ENCODE measurements at places on chromosomes 2 and 18.

DNA sequence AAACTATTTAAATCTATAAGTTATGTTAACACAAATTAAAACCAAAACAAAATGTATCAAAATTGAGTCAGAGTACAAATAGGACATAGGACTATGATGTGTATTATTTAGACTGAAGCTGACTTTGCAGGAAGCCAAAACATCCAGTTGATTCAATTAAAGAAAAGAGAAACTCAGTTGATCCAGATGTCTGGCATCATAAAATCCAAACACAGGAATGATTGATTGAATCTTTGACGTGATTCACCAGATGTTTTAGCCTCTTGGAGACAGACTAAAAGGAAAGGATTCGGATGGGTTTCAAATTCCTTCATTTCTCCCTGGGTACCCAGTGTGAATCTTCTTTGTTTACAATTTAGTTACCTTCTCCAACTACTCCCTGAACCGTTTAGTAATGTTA, 272.9 kb downstream of the IRS1 start:
- no peaks in the 10 kb centered on the region for H3K36me3 ChIP-seq
- H3K27me3 ChIP-seq: no peaks in the 10 kb centered on the region
- no peaks in the 10 kb centered on the region for H3K4me1 ChIP-seq
- peak; percentile 12 for DNase-seq

GRCh38 chr2:113126845-113127645, at the start of gene IL1RN:
Gene IL1RN, plus strand, starts transcription at chr2:113127598. Its CDS starts 27 bp downstream, at chr2:113127625.
- H3K4me3 ChIP-seq: no peak within 1 kb of the TSS
- no peak within 1 kb of the TSS for H3K27ac ChIP-seq
- no peaks in the 10 kb centered on the region for H3K27me3 ChIP-seq
- no peaks in the 10 kb centered on the region for H3K4me1 ChIP-seq
- no peaks in the 10 kb centered on the region for H3K36me3 ChIP-seq
- no peak for DNase-seq

DNA sequence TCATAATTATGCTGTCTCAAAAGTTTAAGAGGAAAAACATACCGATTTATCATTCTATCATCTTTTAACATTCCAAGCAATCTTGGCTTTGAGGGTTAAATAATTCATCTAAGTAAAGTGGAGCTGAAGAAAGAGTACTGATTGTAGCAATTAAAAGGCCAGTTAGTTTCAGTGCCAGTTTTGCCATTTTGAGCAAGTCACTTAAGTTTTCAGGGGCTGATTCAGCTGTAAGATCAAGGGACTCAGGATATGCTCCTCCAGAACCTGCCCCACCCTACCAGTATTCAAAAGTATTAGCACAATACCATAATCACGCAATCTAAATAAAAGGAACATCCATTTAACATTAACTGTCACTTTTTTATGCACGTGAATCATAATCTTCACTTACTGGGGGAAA, 1.9 kb downstream of the SS18 start:
- peaks cover 39% of the 10 kb centered on the region for H3K36me3 ChIP-seq
- no peaks in the 10 kb centered on the region for H3K4me1 ChIP-seq
- no peaks in the 10 kb centered on the region for H3K27me3 ChIP-seq
- no peak overlapping the region for H3K4me3 ChIP-seq

DNA sequence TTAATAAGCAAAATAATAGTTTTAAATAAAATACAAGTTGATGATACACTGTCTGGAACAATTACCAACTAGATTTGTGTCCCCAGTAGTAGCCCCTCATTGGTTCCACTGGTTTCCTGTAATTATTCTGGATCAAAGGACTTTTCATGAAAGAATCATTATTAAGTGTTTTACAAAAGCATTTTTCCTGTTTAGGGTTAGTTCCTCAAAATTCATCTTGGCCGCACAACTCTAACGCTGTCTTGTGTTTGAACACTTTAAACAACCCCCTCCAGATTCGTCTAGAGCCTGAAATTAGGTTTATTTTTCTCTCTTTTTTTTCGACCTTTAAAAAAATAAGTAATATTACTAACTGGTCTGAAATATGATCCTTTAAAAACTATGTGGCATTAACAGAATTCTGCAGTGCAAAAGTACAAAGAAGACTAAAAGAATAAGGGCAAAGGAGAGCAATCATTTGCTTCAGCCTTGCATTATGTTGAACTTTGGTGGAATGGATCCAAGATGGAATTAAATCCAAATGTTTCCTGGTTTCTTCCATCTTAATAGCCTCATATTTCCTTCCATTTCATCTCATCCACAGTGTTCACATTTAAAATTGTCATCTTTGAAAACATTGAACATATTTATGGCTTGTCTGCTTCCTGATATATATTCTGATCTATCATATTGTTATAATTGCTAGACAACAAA, 678.4 kb downstream of the IRS1 start:
- H3K36me3 ChIP-seq: no peaks in the 10 kb centered on the region
- peaks cover 2% of the 10 kb centered on the region for H3K4me1 ChIP-seq
- H3K27me3 ChIP-seq: no peaks in the 10 kb centered on the region
- no peak for DNase-seq
- no peak overlapping the region for H3K27ac ChIP-seq
- H3K4me3 ChIP-seq: no peak overlapping the region

DNA sequence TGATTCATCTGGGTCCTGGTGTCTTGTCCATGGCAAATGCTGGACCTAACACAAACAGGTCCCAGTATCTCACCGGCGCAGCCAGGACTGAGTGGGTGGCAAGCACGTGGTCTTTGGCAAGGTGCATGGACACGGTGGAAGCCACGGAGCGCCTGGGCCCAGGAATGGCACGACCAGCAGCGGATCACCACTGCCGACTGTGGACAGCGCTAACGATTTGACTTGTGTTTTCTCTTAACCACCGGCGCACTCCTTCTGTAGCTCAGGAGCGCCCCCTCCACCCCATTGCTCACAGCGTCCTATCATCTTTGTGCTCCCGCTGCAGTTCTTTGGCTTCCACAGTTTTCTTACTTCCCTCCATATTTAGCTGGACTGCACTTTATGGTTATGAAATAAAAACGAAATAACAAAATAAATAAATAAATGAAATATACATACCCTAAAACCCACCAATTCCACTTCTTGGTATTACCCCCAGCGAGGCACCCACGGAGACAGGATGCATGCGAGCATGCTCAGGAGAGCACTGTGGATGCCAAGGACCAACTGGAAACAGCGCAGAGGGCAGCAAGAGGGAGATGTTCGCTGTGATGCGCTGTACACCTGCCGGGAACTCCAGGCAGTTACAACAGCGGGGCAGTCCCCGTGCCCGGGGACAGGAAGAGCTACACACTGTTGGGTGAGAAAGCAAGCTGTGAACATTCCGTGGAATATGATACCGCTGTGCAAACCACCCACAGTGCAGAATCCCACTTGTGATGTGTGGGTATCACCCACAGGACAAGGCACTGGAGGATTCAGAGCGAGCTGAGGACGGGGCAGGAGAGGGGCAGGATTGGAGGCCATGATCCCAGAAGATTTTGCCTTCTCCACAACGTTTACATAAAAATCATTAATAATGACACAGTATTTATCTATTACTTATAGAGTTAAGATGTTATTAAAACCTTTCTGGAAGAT, 7.0 kb upstream of the CIDEA start:
- peaks cover 8% of the 10 kb centered on the region for H3K4me1 ChIP-seq
- H3K27ac ChIP-seq: no peak overlapping the region
- no peak overlapping the region for H3K4me3 ChIP-seq
- no peak for DNase-seq
- H3K27me3 ChIP-seq: peaks cover 55% of the 10 kb centered on the region

DNA sequence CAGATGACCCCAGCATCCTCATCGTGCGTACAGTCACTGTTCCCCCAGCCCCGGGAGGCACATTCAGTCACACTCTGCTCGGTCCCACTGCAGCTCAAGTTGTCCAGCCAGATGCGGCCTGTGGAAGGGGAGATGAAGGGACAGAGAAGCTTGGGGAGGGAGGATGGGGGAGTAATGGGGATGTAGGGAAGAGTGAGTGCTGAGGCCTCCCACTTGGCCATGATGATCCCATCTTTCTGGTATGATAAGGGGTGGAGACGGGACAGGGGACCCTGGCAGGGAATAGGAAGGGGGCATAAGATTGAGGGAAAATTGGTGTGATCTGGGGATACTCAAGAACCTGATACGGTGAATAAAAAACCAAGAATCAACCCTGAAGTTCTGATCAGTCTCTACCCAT, 3.5 kb downstream of the LOXL3 start:
- no peak overlapping the region for H3K4me3 ChIP-seq
- no peak for DNase-seq
- H3K4me1 ChIP-seq: peaks cover 21% of the 10 kb centered on the region
- H3K27me3 ChIP-seq: no peaks in the 10 kb centered on the region
- H3K27ac ChIP-seq: no peak overlapping the region

- H3K27me3 ChIP-seq: no peaks in the 10 kb centered on the region
- no peak overlapping the region for H3K27ac ChIP-seq
- no peak overlapping the region for H3K4me3 ChIP-seq
- no peaks in the 10 kb centered on the region for H3K4me1 ChIP-seq
- DNase-seq: peak; percentile 49
- H3K36me3 ChIP-seq: no peaks in the 10 kb centered on the region
These were observed 115.2 kb downstream of the GFPT1 start for GRCh38 chr2:69271831-69272257.

DNA sequence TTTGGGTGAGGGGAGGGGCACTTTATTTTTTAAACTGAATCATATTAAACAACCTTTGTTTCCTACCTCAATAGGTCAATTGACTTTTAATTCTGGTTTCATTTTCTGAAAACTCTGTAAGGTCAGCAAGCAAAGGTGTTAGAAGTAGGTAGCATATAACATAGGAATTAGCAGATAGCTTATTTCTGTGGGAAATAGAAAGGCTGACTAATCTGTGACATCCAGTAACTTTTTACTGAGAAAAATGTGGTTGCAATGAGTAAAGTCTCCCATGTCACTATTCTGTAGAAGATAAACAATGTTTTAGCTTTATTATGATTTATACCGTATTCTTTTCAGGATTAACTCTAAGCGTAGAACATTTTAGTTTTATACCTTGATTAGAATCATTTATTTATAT, 240.4 kb downstream of the PLCL1 start:
- H3K4me1 ChIP-seq: no peaks in the 10 kb centered on the region
- H3K36me3 ChIP-seq: no peaks in the 10 kb centered on the region
- H3K27me3 ChIP-seq: peaks cover 3% of the 10 kb centered on the region
- H3K4me3 ChIP-seq: no peak overlapping the region

DNA sequence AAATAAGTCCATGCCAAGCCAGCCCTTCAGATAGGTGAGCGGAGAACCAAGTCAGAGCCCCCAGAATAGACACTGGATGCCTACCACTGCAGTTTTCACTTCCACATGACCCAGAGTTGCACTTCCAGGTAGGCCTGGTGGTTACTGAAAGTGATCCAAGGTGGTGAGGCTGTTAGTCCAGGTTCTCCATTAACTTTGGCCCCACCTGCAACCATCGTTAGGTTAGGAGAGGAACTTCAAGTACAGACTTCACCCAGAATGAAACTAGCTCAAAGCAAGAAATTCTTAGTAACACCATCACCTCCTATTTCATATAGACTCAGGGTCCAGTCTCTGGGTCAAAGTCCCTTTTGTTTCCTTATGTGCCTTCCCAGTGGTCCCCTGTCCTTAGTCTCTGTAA, 293.1 kb upstream of the ID2 start:
- DNase-seq: no peak
- peaks cover 2% of the 10 kb centered on the region for H3K4me1 ChIP-seq
- no peaks in the 10 kb centered on the region for H3K36me3 ChIP-seq
- H3K27ac ChIP-seq: no peak overlapping the region

DNA sequence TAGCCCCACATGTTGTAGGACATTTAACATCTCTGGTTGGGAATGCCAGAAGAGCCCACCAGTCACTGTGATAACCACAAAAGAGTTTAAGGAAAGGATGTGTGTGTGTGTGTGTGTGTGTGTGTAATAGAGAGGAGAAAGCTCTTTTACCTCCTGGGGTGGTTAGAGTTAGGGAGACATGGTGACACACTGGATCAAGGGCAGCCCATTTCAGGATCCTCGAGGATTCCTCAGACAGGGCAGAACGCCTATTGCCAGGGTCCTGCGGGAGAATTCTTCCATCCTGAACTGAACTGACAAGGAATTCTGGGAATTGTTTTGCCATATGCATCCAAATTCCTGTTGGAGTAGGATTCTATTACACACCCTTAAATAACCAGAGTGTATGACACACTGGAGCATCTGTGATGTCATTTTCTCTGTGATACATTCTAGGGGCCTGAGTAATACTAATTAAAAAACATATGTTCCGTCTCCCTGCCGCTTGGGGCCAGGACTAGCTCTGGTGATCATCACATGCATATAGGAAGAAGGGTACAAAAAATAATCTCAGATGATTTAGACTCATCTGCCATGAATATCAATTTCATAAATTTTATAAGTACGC, 156.4 kb upstream of the MMADHC start:
- peak; percentile 91 for DNase-seq
- H3K4me1 ChIP-seq: peaks cover 3% of the 10 kb centered on the region
- no peaks in the 10 kb centered on the region for H3K27me3 ChIP-seq
- H3K36me3 ChIP-seq: no peaks in the 10 kb centered on the region
- no peak overlapping the region for H3K4me3 ChIP-seq

DNA sequence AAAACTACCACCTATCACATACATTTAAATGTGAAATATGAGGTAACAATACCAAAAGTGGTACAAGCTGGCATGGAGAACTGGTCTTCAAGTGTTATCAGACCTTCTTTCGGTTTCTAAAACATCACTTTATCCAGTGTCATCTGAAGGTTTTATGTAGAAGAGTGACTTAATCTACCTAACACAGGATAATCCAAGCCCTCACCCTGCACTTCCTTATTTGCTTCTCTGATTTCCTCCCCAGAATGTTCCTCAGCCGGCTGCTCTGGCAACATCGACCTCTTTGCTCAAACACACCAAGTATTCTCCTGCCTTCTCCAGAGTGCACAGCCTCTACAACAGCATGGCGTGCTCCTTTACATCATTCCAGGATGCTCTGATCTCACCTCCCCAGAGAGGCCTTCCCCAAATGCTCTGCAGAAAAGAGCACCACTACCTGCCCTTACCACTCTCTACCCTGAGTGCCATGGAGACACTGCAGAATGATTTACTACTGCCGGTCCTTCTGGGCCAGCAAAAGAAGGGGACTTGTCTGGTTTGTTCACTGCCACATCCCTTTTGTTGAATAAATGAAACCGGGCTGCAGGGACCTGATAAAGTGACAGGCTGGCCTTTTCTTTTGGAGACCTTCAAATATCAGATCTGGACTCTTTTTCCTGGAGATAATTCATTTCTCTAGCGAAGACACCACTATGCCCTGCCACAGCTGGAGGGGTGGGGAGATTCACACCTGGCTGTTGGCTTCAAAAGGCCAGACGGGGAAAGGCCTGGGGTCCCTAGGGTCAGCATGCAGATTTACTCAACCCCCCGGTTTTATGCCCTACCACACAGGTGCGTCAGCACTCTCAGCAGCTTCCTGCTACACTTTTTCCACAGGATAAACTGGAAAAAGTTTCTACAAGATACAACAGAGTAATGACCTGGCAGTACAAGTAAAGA, 42.0 kb downstream of the TTR start:
- H3K27ac ChIP-seq: no peak overlapping the region
- no peaks in the 10 kb centered on the region for H3K27me3 ChIP-seq
- H3K4me3 ChIP-seq: no peak overlapping the region
- no peaks in the 10 kb centered on the region for H3K36me3 ChIP-seq
- H3K4me1 ChIP-seq: no peaks in the 10 kb centered on the region

GRCh38 chr2:7281231-7282201, 364.3 kb downstream of the RNF144A start:
- H3K27me3 ChIP-seq: no peaks in the 10 kb centered on the region
- H3K27ac ChIP-seq: no peak overlapping the region
- no peaks in the 10 kb centered on the region for H3K36me3 ChIP-seq
- H3K4me1 ChIP-seq: no peaks in the 10 kb centered on the region

- no peak for DNase-seq
- H3K4me3 ChIP-seq: no peak overlapping the region
- H3K4me1 ChIP-seq: peaks cover 1% of the 10 kb centered on the region
- H3K27ac ChIP-seq: no peak overlapping the region
- no peaks in the 10 kb centered on the region for H3K27me3 ChIP-seq
- no peaks in the 10 kb centered on the region for H3K36me3 ChIP-seq
These were observed 522.9 kb upstream of the TNP1 start for GRCh38 chr2:217382794-217383193.

Data from mesenchymal stem cell (in vitro differentiated cells and primary cell).